ENCODE measurements at places on chromosomes 7 and 10.

GRCh38 chr10:73888514-73888913 is 14.2 kb upstream of the CAMK2G start:
- peak; percentile 90 for DNase-seq

DNA sequence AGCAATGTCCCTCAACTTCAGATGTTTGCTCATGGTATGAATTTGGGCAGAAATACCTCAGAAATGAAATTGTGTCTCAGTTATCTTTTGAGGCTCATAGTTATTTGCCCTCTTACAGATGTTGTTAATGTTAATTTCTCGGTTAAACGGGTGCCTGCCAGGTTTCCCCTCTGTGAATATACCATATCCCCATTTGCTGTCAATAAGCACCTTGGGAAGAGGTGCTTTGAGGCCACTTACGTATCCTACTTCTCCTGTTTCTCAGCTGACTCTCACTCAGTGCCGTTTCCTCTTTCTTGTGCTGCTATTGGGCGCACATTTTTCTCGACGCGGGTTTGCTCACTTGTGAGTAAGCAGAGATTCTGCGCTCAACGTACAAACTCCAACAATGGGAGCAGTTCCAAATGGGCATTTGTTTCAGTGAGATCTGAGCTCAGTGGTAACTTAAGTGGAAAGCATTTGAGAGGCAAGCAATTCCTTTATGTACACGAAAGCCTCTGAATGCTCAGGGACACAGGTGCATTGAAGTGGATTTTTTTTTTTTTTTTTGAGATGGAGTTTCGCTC is 34.8 kb upstream of the JAKMIP3 start:
- DNase-seq, result no peak

DNA sequence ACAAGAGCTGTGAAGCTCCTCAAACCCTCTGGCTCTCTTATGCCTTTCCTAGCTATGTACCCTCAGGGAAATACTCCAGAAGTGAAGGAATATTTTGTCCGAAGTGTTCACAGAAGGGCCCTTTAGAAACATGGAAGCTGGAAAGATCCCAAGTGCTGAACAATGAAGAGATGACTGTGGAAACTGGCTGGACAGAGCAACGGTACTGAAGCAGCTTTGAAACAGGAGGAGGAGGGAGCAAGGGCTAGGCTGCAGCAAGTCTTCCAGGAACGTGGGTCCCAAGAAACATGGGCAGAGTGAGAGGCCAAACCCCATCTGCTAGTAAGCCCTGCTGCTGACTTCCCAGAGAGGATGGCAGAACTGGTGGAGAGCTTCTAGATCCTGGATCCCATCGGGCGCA is 3.0 kb upstream of the PSAP start:
- no peak for DNase-seq

DNA sequence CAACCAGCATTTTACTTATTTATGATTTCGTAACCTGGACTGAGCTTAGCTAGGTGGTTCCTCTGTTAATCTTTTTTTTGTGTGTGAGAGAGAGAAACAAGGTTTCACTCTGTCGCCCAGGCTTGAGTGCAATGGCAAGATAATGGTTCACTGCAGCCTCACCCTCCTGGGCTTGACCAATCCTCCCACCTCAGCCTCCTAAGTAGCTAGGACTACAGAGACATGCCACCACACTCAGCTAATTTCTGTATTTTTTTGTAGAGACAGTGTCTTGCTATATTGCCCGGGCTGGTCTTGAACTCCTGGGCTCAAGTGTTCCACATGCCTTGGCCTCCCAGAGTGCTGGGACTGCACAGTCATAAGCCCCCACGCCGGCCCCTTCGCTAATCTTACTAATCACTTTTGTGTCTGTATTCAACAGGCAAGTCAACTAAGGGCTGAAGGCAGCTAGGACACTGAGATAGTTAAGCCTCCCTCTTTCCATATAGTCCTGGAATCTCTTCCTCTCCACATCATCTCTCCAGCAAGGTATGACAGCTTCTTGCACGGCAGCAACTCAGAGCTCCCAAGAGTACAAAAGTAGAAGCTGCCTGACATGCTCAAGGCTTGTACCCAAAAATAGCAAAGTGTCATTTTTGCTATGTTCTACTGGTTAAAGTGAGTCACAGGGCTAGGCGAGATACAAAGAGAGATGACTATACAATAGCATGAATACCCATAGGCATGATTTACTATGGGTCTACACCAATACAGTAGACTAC is 11.3 kb downstream of the KMT2C start:
- no peak for DNase-seq

DNA sequence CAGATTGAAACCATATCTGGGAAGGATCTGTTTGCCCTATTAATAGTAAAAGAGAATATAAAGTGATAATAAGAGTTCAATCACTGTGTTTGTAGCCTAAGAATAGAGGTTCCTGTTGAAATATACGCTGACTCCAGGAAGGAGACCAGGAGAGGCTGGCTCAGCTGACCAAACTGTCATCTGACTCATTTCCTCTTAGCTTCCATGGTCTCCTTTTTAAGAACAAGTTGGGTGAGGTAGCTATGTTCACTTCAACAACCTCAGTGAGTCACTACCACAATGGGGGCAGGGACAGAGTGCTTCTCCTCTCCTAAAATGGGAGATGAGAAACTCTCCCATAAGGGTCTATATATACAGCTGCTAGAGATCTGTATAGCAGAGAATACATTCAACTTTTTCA is 543.3 kb downstream of the CALN1 start:
- DNase-seq, result peak; percentile 27

DNA sequence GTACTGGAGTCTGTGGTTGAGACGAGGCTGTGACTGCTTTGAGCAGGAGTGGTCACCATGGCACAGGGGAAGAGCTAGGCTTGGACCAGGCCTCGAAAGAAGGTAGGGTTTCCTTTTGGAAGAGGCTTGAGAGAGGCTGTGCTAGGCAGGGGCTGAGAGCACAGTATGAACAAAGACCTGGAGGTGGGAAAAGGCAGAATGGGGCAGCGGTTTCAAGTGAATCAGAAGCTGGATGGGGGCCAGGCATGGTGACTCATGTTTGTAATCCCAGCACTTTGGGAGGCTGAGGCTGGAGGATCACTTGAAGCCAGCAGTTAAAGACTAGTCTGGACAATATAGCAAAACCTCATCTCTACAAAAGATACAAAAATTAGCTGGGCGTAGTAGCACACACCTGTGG is 65.9 kb downstream of the CLIP2 start:
- no peak for DNase-seq

- DNase-seq, result no peak
These were observed 89.6 kb downstream of the FOXL3 start for GRCh38 chr7:379456-380138.

GRCh38 chr7:158239290-158239981 is 348.2 kb downstream of the PTPRN2 start:
- no peak for DNase-seq

GRCh38 chr10:130364631-130365411 is 228.6 kb downstream of the GLRX3 start:
- no peak for DNase-seq

- no peak for DNase-seq
These were observed 55.1 kb downstream of the ANKMY2 start for GRCh38 chr7:16590424-16590823.

GRCh38 chr10:92080244-92080643 is 156.7 kb downstream of the BTAF1 start:
- no peak for DNase-seq

GRCh38 chr7:102942868-102943267 is 30.1 kb downstream of the LRRC17 start:
- no peak for DNase-seq

GRCh38 chr10:96975136-96975535 is 143.0 kb downstream of the LCOR start:
- DNase-seq, result no peak

DNA sequence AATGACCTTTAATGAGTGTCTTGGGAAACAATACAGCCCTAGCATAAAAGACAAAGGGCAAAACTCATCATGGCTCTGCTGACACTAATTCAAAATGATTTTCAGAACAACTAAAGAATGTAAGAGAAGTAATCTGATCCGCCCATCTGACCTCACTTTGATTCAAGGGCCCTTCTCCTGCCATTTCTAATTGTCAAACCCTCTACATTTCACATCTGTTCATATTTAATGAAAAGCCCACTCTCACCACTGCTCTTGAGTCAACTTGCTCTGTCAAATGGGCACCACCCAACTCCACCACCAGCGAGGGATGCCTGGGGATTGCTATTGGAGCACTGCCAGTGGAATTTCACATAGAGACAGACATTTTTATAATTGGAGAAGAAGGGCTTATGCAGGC is 639.2 kb downstream of the KCNMA1 start:
- no peak for DNase-seq

DNA sequence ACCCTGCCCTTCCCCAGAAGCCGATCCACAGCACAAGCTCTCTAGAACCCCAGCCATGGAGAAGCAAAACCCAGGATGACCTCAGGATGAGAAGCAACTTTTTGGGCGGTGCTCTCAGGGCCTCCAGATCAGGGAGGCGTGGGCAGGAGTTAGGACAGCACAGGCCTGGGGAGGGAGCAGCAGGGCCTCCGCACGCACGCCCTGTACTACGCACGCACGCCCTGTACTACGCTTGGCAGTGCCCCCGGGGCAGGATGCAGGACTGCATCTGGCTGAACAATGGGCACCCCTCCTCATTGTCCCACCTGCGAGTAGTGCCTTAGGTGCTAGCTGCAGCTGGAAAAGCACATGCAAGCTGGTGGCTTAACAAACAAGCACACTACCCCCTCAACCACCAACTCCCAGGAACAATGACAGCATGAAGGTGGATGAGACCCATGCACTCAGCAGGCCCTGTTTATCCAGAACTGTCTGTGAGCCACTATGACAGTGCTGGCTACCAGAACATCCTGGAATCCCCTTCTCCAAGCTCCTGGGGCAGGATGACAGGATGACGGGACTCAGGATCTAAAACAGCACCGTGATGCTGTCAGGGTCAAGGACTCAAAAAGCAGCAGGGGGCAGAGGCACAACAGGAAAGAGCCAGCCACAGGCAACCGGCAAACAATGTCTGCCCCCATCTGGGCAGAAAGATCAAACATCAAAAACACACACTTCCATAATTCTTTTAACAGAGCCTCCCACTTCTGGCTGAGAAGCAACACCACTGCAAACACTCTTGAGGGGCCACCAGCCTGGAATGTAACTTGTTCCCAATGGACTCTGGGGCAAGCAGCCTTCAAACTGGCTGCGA is 11.8 kb downstream of the PODXL start:
- no peak for DNase-seq

DNA sequence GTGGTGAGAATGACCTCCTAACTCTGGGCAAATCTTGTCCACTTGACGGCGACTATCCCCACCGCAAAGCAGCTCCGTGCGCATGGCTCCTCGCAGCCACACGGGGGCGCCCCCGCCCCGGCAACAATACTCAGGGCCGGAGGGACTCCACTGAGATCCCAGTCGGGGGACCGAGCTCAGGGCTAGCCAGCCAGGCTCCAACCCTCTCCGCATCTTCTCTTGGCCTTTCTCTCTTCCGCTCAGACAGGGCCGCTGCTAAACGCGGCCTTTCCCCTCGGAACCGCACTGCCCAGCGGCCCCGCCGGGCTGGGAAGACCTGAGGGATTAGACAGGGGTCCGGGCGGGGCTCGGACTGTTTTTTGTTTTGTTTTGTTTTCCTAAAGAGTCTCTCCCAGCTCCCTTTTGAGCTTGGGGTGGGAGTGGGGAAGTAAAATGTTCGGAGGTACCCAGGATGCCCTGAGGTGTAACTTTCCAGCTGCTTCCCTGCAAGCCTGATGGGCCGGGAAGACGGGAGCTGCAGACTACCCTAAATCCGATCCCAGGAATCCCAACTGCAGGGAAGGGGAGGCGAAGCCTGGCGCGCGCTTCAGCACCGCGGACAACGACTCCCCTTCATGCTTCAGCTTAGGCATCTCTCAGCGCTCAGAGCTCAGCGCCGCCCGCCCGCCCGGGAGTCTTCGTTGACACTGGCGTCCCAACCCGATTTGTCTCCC is 2.7 kb downstream of the KCNIP2 start:
- DNase-seq, result no peak

DNA sequence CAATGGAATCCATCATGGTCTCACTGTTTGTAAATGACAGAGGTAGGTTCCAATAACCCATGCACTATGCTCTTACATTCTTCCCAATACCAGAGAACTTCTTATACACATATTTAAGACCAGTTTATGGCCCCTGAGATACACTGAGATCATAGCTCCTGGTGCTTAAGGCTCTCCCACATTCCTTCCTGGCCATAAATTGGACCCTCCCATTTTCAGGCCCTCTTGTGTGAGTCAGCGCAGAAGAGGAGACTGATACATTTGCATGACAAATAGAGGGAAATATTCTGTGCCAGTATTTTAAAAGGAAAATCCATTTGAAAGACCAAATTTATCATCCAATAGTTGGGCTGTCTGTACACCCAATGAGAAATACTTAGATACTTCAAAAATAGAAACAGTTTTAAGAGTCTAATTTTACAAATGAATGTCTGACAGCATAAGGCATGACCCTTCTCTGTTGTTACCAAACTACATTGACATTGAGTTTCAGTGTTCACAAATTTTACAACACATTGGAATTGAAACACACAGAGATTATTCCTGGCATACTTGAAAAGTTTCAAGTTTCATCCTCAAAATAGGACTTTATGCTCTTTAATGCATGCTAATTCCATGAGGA is 35.3 kb downstream of the SLC16A9 start:
- peak; percentile 76 for DNase-seq

DNA sequence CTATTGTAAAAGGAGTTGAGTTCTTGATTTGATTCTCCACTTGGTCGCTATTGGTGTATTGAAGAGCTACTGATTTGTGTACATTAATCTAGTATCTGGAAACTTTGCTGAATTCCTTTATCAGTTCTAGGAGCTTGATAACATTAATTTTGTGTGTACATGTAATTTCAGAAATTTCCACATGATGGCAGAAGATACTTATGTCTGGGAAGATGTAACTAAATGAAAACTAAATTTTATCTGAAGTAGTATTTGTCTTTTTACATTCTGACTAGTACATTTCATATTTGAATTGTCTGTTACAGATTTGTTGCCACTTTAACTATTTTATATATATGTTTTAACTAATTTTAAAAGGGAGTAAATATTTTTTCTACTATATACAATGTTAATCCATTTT is 27.6 kb downstream of the SDHAF3 start:
- no peak for DNase-seq

GRCh38 chr7:78329001-78329655 is 530.6 kb downstream of the PHTF2 start:
- no peak for DNase-seq

DNA sequence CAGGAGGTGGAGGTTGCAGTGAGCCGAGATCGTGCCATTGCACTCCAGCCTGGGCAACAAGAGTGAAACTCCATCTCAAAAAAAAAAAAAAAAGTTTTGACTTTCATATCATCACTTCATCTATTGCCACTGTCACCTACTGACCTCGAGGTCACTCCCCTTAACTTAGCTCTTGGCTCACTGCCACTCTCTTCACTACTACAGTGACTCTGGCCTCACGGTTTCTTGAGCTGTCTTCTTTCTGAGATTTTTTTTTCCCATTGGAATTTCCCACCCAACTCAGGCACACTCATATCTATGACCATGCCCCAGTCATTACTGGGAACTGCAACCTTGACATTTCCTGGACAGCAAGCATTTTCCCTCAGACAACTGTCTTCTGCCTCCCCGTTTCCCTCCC is 42.6 kb upstream of the C7orf33 start:
- DNase-seq, result no peak

- no peak for DNase-seq
These were observed 454.4 kb downstream of the HTR7 start for GRCh38 chr10:90403211-90404000.

GRCh38 chr10:69037489-69037888 is 48.9 kb downstream of the KIFBP start:
- no peak for DNase-seq

Data from epithelial cell of prostate (primary cell).